IPS-NIHi11 (cell line): ENCODE measurements at places on chromosomes 3 and 15.

- no peak for DNase-seq
Measured at GRCh38 chr3:61796911-61797310, 235.5 kb downstream of the PTPRG start.

GRCh38 chr3:45225465-45226205 is 452 bp downstream of the TMEM158 start:
- DNase-seq = peak; percentile 46

DNA sequence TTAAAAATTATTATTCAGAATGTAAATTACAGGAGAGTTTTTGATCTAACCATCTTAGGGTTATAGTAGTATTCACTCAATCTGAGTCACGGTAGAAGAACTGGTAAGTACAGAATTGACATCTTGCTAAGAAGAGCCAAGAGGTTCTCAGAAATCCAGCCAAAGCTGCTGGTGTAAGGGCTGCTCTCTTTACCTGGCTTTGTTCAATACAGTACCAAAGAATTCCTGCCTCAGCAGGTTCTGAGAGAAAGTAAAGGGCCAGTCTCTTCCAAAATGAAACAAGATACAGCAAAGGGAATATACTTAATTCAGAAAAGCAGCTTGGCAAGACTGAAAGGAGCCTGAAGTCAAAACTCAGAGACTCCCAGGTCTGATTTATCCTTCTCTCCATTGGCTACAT is 193.1 kb downstream of the TNIK start:
- no peak for DNase-seq

GRCh38 chr15:74540161-74540760 is 759 bp upstream of the ARID3B start:
- DNase-seq = no peak

DNA sequence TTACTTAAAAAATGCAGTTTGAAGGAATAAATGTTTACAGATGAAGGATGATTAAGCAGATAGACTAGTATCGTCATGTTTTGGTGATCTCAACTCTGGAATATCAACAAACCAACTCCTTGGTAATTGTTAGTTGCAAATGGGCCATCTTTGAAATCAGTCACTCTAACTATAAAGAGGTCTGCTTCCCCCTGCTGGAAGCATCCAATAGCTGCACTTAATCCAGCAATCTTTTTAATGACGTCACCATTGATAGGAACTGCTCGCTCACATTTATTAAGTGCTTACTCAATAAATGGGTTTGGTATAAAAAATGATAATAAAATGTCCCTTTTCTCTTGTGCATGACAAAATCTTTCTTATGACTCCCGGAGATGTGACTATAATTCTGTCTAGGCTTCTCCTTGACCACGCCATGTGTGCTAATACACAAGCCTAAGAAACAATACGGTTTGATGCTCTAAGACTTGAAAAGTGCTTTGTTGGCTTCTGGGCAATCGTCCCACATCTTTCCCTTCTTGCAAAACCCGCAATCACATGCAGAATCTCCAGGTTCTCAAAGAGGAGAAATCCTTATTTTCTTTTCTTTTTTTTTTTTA is 227.6 kb upstream of the POU1F1 start:
- DNase-seq = peak; percentile 67

GRCh38 chr3:94548581-94549316 is 485.9 kb downstream of the NSUN3 start:
- DNase-seq = no peak
